RWPE1 (cell line): ENCODE measurements at places on chromosomes 13 and 19.

- no peak for DNase-seq
Measured at GRCh38 chr13:75071395-75071794, 410.6 kb downstream of the TBC1D4 start.

DNA sequence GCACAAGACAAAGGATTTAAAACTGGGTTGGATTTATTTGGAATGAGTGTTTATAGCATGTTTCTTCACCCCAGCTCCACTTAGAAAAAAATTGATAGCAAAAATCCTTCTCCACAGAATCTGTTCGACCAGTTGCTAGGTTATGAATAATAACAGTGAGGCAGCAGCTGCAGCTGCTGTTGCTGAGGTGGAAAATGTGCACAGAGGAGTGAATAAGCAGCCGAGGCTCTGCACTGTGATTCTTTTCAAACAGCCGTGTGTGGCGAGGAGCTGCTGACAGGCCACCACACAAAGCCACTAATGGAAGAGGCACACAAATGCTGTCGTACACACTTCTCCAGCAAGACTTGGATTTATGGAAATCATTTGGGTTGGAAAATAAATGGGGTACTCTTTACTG is 6.4 kb upstream of the RASL11A start:
- no peak for DNase-seq

GRCh38 chr13:87498681-87499080 is 172.5 kb upstream of the SLITRK5 start:
- DNase-seq = peak; percentile 10

GRCh38 chr19:8307965-8308866 is at the start of gene CD320:
TSS of gene CD320 (minus strand) at chr19:8308358. CDS start at chr19:8308290, 68 bp downstream.
- peak; percentile 91 for DNase-seq

DNA sequence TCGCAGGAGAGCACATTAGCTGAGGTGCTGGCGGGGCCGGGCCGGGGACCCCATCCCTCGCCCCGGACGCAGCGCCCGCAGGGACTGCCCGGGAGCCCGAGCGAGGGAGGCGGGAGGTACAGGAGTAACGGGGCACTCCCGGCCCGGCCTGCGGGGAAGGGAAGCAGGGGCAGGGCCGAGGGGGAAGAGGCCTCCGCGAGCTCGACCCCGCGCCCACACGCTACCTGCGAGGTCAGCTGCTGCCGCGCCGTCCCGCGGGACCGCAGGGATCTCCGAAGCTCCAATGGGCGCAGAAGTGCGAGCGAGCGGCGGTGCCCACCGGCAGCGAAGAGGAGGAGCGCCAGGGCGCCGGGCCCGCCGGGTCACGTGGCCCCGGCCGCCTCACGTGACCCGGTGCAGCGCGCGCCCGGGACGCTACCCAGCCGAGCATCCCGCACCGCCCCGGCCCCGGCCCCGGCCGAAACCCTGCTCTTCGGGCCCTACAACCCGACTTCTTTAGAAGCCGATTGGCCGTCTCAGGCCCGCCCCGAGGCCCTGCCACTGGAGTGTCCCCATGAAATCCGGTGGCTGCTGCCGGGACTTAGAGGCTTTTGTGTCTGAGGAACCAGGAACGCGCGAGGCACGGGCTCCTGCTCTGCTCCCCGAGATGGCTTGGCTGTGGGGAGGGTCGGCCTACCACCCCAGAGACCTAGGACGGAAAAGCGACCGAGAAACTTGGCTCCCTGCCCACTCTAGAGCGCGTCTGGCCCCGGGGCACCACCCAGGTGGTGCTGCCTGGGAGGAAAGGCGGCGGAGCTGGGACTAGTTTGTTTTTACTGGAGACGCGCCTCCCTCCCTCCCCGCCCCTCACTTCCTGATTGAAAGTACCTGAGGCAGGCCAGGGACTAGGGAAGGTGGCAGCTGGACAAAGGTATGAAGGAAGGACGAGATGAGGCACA is at the start of gene RCBTB1:
RCBTB1 (minus strand) TSS at position 339 of the 938 bp plus-strand sequence. CDS start 18,279 bp downstream, outside the sequence.
- DNase-seq = peak; percentile 84

- no peak for DNase-seq
Measured at GRCh38 chr13:42847891-42848663, 66.7 kb downstream of the FAM216B start.

GRCh38 chr13:79710376-79710775 is 229.4 kb downstream of the NDFIP2 start:
- no peak for DNase-seq

DNA sequence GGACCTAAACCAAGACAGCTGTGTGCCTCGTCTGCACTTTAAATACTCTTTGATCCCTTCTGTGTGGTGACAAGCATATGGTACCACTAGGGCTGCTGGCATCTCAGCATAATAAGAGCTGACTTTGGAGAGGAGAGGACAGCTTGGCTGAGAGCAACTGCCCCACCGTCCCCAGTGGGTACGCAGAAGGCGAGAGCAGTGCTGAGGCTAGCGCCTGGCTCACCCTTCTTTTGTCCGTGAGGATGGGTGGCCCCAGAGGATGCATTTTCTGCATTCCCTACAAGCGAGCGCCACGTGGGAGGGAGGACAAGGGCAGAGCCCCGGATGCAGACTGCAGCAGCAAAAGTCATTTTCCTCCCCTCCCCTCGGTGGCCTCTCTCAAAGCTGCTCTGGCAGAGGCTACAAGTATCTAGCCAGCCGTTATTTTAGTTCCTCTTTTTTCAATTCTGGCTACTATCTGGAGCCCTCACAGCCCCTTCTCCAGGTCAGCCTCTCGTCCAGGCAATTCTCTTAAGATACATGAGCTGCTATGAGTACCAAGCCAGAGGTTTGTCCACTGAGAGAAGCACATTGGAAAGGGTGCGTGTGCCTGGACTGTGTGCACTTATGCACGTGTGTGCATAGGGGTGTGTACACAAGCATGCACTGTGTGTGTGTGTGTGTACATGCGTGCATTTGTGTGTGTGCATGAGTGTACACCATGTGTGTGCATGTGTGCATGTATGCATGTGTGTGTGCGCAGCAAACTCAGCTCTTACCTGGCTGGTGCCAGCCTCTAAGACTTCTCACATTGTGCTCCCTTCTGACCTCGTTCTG is 51.3 kb downstream of the RAB20 start:
- DNase-seq = no peak

GRCh38 chr19:46186717-46187101 is 38.7 kb downstream of the IGFL2 start:
- DNase-seq = no peak

DNA sequence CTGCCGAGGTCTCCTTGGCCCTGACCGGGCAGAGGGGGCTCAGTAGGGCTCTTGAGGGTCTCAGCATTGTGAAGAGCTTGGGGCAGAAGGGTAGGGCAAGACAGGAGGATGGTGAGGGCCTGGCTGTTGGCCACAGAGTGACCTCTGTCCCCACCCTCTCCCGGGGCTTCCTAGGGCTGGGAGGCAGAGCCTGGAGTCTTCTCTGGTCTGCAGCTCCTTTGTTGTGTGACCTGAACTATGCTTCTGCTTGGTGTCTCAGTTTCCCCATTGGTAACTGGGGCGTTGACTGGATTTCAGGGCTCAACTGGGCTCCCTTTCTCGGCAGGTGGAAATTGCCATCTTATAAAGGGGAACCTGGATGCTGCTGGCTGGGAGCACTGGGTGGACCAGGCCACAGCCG is 30.1 kb upstream of the PEPD start:
- DNase-seq = no peak

- DNase-seq = no peak
Measured at GRCh38 chr13:84136582-84136981, 254.3 kb upstream of the SLITRK1 start.

DNA sequence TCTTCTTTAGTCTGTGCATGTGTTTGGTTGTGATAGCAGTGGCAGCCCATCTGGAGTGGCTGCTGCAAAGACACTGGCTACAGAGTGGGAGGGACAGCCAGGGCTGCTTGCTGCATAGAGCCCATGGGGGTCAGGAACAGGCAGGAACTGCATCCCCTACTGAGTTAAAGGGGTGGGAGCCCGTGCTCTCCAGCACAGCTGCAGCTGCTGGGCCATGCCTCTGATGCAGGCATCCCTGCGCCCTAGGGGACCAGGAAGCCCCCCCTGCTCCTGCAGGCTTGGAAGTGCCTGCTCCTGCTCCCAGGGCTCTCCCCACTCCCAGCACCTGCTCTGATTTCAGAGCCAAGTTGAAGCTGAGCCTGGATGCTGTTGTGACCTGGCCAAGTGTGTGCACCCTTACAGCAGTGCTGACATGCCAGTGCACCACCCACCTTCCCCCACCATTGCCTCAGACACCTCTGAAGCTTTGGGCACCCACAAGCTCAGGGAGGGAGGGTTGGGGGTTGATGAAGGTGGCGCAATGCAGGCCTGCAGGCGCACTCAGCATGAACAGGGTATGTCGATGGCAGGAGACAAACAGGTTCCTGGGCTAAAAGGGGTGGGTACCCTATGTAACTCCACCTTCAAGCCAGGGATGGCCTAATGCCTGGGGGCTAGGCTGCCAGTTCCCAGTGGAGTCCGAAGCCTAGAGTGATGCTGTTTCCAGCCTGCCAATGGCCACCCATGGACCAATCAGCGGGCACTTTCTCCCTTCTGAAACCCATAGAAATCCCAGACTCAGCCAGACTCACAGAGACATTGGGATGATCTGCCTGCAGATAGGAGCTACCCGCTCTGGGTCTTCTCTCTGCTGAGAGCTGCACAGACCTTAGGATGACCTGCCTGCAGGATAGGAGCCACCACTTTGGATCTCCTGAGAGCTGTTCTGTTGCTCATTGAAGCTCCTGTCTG is 919.9 kb upstream of the MIR17HG start:
- DNase-seq = no peak

DNA sequence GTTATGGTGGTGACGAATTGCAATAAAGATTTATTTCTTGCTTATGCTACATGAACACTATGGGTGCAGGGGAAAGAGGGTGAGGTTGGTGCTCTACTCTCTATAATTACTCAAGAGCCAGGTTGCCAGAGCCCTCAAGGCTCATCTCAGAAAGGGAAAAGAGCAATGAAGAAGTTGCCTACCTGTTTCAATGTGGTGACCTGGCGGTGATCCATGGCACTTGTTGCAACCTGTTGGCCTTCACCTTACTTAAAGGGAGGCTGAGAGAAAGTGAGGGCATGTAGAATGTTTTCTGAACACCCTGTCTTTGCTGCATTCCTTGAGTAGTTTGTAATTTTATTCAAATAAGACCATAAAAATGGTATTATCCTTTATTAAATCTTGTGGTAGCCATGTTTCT is 394.4 kb downstream of the GPC6 start:
- DNase-seq = no peak

DNA sequence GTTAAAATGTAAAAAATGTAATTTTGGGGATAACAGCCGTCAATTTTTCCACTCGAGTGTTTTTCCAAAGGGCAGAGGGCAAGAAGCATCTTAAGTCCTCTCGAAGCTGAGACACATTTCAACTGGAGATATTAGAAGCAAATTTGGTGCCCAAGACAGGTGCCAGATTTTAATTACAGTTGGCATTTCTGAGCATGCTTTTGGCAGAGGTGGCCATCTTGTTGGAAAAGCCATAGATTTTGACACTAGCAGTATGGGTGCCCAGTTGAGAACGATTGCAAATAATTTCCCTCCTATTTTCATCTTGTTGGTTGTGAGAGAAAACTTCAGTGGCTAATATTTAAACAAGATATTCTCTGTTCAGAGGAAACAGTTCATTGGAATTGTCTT is 146.3 kb downstream of the TM9SF2 start:
- DNase-seq = no peak

DNA sequence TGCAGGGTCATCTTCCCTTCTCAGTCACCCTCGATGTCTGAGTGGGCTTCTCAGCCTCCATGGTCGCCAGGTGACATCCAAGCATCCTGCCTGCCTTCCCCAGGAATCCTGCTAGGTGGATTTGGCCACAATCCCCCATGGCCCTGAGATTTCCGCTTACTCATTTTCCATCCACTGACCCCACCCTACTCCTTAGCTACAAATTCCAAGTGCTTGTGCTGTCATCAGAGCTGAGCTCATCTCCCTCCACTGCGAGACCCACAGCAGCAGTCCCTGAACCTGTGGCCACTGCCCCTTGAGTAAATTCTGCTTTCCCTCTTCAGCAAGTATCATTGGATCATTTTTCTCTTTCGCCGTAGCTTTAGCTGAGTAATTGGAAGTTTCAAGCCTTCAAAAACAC is 90.5 kb upstream of the ANKRD10 start:
- no peak for DNase-seq

DNA sequence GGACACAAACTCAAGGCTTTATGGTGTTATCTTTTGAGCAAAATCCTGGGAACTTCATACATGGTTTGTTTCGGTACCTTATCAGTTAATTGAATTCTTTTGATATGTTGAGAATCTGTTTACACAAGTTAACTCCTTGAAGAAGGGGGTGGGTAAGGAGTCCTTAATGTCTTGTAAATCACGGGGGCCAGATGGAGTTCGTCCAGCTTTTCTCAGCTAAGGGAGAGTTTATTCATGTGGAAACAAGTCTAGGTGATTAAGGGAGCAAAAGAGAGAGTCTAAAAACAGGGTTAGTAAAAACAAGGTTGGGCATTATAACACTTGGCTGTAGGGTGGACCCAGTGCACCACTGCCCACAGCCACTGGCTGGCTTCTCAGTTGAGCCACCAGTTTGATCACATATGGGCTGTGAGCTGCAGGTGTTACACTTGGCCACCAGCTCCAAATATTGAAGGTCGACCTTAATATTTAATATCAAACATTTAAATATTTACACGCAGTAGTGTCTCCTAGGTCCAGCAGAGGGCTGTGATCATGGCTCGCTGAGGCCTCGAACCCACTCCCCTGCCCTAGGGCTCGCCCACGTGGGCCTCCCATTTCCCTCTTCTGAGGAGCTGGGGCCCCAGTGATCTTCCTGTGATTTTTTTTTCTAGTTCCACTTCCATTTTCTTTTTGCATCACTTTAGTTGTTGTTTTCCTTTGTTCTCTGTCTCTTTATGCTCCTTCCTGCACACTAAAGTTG is 21.0 kb upstream of the ZNF43 start:
- DNase-seq = no peak

- no peak for DNase-seq
Measured at GRCh38 chr13:81314461-81314860, 973.5 kb upstream of the SPRY2 start.

- no peak for DNase-seq
Measured at GRCh38 chr13:60572855-60573254, 175.8 kb downstream of the TDRD3 start.

DNA sequence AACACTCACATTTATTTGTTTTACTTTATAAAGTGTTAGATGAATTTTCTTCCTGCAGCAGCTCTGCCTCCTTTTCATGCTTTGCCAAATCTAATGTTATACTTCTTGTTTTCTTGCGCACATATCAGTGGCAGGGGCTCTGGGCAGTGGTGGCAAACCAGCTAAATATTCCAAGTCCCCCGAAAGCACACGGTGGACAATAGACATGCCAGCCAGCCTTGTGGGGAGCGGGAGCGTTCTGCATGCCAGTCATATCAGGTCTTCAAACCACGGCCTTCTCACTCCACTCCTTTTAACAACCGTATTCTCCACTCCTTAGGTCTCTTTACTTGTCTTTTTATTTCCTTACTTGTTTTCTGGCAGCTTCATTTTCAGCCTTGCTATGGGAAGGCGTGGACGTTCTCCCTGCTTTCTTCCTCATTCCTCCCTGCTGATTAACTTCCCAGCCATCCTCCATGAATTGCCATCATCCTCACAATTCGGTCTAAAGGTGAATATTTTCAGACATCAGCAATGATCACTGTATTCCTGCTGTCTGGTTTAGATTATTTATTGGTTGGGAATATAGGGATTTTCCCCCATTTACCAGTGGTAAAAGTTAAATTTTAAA is 77.1 kb upstream of the WASF3 start:
- DNase-seq = peak; percentile 23
